T follicular helper cell (primary cell): ENCODE measurements at places on chromosomes 12 and 14.

- no peak for DNase-seq
These were observed 13.1 kb downstream of the METAP2 start for GRCh38 chr12:95487024-95487423.

GRCh38 chr12:53493610-53494391, 5.5 kb downstream of the MAP3K12 start:
- DNase-seq = no peak

DNA sequence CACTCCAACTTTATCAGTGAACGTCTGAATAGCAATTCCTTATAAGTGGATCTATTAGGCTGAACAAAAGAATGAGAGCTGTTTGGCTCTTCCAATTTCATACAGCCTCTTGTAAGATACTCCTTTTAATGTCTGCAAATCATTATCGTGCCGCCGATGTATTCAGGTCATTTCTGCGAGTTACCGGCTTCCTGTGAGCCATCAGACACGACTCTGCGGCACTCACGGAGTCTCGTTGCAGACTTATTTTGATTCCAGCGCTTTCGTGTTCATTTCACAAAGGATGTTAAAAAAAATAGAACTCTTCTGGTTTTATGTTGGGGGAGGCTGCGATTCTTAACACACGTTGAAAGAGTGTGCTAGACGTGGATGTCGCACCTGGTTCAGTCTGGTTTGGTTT, 106.6 kb downstream of the GLT1D1 start:
- DNase-seq = no peak

GRCh38 chr14:35332517-35333263, 40.5 kb downstream of the PSMA6 start:
- DNase-seq = no peak

DNA sequence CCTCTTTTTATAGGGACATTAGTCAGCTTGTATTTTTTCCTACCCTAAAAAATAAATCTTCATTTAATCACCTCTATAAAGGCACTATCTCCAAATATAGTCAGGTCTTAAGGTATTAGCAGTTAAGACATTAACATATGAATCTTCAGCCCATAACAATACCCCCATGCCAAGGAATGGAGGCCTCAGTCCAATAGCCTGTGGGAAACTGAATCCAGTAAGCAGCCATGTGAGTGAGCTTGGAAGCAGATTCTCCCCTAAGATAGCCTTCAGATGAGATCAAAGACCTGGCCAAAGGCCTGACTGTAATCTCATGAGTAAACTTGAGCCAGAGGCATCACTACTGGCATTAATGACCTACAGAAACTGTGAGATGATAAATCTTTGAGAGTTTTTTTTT, 232.1 kb upstream of the SYT10 start:
- DNase-seq = no peak

DNA sequence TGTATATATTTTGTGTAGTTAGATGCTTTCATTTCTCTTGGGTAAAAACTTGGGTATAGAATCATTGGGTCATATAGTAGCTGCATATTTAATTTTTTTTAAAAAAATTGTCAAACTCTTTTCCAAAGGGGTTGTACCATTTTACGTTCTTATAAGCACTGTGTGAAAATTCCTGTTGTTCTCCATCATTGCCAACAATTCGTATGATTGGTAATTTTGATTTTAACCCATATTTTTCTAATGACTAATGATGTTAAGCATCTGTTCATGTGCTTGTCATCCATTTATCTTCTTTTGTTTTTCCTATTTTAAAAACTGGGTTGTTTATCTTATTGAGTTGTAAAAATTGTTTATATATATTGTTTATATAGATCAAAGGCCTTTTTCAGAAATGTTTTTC, 77.4 kb downstream of the OTOGL start:
- DNase-seq = no peak

- DNase-seq = no peak
These were observed 238.1 kb downstream of the APAF1 start for GRCh38 chr12:98883231-98883630.

- no peak for DNase-seq
These were observed 62.6 kb downstream of the PPP2R5E start for GRCh38 chr14:63480599-63480998.

GRCh38 chr14:88017535-88017934, 12.6 kb downstream of the GPR65 start:
- DNase-seq = no peak

- DNase-seq = no peak
These were observed 62.9 kb downstream of the TRAF3 start for GRCh38 chr14:102840115-102840514.

DNA sequence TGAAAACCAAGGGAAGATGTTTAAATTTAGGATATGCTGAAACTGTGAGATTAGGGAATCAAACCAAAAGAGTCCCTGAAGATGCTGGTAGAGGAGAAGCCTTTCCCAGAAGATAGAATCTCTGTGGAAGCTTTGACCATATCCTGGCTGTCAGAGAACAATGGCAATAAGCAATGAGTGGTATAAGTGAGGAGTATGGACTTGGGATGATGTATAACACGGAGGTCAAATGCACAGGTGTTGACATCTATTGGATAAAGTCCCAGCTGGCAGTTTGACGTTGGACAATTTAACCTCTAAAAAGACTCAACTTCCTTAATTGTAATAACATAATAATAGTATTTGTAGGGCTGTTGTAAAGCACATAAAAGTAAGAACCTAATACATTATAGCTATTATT, 30.1 kb upstream of the CLEC14A start:
- no peak for DNase-seq

- DNase-seq = no peak
These were observed 316.7 kb upstream of the KITLG start for GRCh38 chr12:88896958-88897357.

GRCh38 chr14:67242168-67242420, 859 bp downstream of the PALS1 start:
- DNase-seq = no peak

DNA sequence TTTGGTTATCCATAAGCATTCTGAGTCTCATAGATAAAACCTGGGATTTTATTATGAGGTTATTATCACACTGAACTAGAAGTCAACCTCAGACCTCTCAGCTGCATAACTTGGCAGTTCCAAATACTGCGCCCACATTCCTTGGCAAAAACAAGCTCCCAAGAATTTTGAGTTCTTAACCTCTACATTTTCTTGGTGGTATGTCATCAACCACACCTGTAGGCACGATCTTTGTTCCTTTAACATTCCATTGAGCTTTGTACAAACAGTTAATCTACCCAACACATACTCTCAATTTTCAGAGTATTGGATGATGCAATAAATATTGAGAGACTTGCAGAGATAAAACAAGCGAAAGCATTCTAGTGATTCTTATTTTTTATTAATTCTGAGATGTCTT, 371.8 kb upstream of the PRICKLE1 start:
- DNase-seq = no peak

- DNase-seq = no peak
These were observed 10.9 kb downstream of the SYNDIG1L start for GRCh38 chr14:74415115-74415437.

GRCh38 chr12:57939291-57939690, 2.1 kb upstream of the ATP23 start:
- DNase-seq = no peak

DNA sequence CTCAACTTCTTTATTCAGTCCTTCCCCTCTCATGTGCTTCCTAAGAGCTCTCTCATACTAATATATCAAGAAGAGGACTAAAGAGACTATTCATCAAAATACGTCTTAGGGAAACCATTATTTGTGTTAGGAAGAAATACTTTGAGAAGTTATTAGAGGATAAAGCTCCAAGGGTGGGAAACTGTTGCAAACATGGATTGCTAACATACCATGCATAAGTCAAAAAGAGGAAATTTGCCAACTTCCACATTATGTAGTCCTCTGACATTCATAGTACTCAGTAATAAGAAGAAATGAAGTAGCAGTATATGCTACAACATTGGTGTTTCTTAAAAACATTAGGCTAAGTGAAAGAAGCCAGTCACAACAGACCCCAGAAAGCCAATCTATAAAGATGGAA, 128.8 kb upstream of the CLEC14A start:
- no peak for DNase-seq

GRCh38 chr12:27081668-27082111, 688 bp downstream of the C12orf71 start:
- no peak for DNase-seq

- DNase-seq = no peak
These were observed 266.7 kb upstream of the AMIGO2 start for GRCh38 chr12:47346251-47347019.

DNA sequence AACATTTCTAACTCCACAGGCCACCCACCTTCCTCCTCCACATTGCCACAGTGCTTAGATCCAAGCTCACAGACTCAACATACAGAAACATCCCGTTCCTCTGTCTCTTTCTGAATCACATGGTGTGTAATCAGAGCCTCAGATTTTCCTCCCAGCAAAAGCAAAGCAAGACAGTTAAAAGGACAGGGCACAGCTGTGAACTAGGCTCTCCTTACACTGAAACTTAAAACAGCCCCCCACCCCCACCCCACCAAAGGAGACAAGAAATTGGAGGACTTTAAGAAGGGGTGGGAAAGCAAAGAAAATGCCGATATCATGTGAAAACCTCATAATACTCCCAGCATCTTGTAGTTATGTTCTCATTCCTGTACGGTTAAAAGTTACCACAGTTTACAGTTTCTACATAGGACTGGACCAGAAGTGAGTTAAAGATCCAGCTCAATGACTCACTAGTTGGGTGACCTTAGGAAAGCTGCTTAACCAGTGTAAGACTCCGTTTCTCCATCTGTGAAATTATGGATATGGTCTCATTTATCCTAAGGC, 4.8 kb downstream of the YBX3 start:
- DNase-seq = no peak
